ENCODE measurements at places on chromosomes 2 and 18.

- no peak for DNase-seq
Measured at GRCh38 chr2:236840857-236841256, 244.8 kb upstream of the COPS8 start.

DNA sequence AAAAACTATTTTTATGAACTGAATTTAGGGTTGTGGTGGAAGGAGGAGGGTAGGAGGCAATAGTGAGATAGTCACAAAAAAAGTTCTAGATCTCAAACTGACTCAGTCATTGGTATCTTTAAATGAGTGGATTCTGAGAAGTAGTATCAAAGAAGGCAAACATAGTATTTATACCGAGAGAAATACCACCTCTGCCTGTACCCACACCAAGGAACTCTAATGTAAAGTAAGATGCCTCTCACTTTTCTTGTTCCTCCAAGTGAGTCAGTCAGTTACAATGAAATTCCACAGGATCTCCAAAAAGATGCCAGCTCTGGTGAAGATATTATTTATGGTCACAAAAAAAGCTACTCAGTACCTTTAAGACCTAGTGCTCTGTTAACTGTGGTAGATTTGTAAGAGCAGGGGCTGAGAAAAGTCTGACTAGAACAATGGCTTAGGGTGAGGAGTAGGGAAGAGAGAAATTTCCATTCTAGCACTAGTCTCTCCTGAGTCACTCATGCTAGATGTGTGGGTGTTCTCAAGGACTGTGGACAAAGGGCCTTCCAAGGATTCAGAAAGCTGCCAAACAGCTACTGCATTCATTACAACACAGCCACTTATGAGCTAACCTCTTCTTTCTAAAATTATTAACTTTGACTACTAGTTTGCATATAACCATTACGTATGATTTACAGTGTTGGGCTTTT is 36.3 kb downstream of the YWHAQ start:
- DNase-seq: no peak

- DNase-seq: no peak
Measured at GRCh38 chr2:190627448-190628412, 21.2 kb upstream of the NAB1 start.

DNA sequence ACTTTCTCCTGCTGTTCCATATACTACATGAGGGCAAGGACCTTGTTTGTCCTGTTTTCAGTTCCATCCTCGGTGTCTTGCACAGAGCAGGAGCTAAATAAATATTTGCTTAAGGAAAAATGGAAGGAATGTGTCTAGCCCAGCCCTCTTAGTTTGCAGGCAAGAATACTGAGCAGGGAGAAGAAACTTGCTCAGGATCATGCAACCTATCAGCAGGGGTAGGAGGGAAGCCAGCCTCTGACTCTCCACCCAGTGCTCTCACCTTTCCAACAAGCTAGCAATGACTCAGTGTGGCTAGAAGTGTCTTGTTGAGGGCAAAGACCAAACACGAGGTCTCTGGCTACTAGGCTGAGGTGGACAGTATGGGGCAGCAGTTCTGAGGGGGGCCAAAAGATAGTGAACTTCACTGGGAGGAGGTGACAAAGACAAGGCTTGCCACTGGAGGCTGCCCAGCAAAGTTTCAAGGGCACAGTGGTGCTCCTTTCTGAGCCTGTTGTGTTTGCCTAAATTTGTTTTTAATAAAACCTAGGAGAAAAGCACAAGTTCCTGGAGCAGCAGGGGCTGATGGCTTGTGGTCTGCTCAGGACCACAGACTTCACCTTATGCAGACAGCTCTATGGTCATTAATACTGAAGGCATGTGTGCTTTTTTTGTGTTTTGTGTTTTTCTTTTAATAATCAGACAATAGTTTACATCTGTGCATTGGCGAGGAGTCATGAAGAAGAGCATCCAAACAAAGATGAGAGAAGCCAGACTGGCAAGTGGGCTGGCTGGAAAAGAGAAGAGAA is 49.1 kb upstream of the CTAGE1 start:
- DNase-seq: peak; percentile 29

DNA sequence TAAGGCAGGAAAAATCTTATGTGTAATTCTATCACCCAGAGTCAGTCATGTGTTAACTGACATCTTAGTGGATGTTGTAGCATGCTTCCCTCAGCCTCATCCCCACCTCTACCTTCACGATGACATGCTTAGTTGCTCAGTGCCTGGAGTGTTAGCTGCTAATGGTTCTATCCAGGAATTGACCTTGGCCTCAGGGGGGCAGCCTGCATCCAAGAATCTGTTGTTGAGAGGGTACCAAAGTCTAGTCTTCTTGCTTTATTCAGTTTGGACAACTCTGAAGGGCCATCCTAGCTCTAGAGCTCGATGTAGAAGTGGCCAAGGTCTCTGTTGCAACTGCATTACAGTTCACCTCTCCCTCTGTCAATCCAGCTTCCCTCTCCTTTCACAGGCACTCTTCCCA is 61.2 kb downstream of the ACYP2 start:
- DNase-seq: no peak

GRCh38 chr2:105488285-105488684 is 89.4 kb upstream of the FHL2 start:
- DNase-seq: no peak

DNA sequence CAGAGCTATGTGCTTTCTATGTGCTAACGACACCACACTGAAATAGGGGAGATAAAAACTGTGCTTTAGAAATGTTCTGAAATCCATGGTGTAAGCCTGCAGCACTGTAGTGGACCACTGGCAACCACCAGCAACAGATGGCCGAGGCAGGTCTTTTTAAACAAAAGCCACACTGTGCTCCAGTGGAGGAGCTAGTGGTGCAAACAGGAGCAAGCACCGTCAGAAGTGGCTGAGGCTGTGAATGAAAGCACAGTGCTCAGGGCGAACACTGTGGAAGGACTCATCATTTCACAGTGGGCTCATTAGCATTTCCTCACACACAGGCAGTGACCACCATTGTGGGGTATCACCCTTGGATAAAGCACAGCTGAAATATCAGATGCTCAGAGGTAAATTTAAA is 22.9 kb upstream of the MTX2 start:
- no peak for DNase-seq

GRCh38 chr2:36190097-36190496 is 165.5 kb upstream of the CRIM1 start:
- DNase-seq: no peak

DNA sequence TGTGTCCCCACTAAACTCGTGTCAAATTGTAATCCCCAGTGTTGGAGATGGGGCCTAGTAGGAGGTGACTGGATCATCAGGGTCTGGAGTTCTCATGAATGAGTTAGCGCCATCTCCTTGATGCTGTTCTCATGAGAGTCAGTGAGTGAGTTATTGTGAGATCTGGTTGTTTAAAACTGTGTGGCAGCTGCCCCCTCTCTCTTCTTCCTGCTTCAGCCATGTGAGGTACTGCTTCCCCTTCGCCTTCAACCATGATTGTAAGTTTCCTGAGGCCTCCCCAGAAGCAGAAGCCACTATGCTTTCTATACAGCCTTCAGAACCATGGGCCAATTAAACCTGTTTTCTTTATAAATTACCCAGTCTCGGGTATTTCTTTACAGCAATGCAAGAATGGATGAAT is 50.4 kb downstream of the AP1S3 start:
- DNase-seq: no peak

GRCh38 chr2:224778474-224778877 is 62.3 kb upstream of the CCDC195 start:
- peak; percentile 14 for DNase-seq

DNA sequence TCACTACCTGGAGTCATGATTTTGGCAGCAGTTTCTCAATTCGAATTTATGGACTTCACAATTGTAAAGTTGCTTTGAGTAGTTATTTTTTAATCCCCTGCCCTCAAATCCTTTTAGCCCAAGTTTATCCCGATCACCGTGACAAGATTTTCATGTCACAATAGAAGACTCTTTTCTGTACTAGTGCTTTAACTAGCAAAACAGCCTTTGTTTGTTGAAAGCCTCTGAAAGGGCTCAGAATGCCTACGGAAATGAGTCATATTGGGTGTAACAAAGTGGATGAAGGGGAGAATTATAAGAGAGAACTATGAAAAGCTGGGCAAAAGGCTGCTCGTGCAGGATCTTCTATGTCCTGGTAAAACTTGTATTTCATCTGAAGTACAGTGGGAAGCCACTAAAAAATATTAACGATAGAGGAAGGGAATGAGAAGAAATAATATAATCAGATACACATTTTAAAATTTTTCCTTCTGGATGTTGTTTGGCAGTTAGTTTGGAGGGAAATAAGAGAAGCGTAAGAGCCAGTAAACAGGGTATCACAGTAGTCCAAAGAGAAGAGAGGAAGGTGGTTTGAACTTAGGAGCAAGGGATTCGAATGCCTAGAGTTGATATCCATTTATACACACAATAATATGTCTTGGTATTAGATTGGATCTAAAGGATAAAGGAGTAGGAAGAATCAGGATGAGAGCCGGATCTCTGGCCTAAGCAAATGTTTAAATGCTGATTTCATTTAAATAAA is 114.9 kb downstream of the GALNT13 start:
- no peak for DNase-seq

DNA sequence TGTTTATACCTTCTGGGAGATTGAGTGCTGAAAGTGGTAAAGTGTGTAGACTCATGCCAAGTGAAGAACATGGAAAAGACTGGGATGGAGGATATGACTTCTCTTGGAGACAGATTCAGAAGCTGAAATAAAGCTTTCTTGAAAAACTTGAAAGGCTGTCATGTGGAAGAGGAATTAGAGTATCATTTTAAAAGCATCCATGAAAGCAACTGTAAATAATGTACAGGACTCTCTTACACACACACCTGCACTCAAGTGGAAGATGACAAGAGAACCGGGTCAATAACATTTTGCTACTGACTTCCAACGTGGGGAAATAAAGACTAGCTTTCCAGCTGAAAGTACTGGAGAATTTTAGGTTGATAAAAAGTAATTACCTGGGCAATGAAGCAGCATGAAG is 658.2 kb downstream of the TDRD15 start:
- DNase-seq: no peak

GRCh38 chr2:20190170-20190569 is 34.8 kb downstream of the SDC1 start:
- DNase-seq: no peak

DNA sequence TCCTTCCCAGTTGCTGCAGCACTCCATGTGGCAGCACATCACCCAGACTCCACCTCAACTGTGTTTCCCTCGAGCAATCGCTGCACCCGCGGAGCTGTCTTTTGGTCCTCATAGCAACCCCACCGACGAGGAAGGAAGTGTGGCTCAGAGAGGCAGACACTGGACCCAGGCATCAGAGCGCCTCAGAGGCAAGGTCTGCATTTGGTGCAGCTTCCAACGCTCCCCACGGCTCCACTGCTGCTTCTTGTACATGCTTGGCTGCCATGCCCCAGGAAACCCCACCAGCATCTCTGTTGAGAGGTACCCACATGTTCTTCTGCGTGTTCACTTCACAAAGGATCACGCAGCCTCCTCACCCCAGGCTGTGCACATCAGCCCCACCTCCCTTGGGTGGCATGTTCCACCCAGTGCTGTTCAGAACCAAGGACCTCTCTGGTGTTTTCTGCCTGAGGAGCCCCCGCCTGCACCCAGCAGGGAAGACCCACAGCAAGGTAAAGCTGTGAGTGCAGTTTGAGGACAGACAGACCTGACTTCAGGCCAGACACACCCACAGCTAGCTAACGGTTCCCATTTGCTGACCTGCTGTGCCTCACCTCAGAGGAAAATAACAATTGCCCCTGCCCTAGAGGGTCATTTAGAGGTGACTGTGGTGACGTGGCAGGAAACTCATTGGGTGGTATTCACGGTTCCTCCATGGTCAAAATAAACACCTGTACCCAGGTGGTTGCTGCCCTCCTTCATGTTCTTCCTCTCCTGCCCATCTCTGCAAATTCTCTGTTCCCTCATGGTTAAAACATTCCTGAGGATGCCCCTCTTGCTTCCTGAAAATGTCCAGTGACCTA is 326.3 kb upstream of the MYT1L start:
- no peak for DNase-seq

- DNase-seq: no peak
Measured at GRCh38 chr2:145569108-145569507, 1049.2 kb upstream of the ZEB2 start.

DNA sequence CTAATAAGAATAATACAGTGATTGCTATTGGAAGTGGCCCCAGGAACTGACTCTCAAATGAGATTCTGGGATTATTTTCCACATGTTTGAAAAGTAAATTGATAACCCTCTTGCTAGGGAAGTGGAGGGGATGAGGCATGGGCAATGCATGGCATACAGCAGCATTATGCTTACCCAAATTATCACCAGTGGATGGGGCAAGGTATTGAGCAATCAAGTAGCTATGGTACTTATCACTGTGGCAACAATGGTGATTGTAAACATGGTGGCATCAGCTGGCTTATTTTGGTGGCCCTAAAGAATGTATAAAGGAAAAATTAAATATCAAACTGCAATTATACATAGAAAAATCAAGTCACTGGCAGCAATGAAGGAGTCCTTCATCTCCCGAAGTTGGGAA is 155.1 kb downstream of the FIGN start:
- DNase-seq: no peak

DNA sequence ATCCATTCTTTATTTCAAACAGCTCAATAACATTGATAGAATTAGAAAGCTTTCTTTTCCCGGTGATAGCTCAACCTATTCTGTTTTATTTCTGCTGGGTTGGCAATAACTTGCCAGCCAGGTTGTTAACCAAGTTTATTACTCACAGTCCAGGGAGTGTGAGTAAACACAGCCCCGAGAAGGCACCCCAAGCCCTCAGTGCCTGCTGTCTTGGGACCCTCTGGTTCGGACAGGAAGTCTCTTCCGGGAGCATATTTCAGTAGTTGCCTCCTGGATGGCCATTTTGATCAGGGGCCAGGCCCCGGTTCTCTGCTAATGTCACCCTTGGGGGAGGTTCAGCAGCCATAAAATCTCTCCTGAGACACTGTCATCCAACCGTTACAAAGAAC is 176.8 kb downstream of the INO80D start:
- DNase-seq: no peak

DNA sequence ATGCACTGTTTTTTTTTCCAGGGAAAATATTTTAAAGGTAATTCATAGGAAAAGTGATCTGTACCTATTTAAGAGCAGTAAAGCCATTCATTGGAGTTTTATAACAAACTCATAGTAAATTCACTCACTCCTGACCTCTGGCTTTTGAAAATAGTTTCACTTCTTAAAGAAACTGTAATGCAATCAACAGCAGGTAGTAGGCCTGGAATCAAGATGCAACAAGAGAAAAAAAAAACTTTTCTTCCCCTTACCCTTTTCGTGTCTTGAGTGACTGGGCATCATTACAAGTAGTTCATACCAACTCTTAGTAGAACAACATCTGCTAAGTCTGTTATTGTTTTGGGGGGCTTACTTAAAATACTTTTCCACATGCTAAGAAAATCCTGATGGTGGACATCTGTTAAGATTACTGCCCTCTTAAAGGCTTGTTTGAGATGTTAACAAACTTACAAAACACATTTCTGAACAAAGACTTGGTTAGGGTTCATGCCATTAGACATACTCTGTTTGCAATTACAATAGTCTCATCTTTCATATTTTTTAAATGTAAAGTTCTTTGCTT is 164.1 kb upstream of the FOSL2 start:
- no peak for DNase-seq

- DNase-seq: no peak
Measured at GRCh38 chr2:60989259-60989658, 28.3 kb upstream of the PEX13 start.

- DNase-seq: peak; percentile 38
Measured at GRCh38 chr2:4135765-4136164, 432.4 kb downstream of the DCDC2C start.
